ENCODE measurements at places on chromosomes 1 and 21.
A peak's percentile ranks its signal among the peaks of the same experiment; 100 is the strongest.

- H3K4me3 ChIP-seq: no peak overlapping the region
- no peaks in the 10 kb centered on the region for H3K36me3 ChIP-seq
- no peak overlapping the region for H3K27ac ChIP-seq
- DNase-seq: no peak
- no peaks in the 10 kb centered on the region for H3K27me3 ChIP-seq
- H3K4me1 ChIP-seq: peaks cover 6% of the 10 kb centered on the region
These were observed 16.0 kb upstream of the SYNC start for GRCh38 chr1:32718527-32718926.

DNA sequence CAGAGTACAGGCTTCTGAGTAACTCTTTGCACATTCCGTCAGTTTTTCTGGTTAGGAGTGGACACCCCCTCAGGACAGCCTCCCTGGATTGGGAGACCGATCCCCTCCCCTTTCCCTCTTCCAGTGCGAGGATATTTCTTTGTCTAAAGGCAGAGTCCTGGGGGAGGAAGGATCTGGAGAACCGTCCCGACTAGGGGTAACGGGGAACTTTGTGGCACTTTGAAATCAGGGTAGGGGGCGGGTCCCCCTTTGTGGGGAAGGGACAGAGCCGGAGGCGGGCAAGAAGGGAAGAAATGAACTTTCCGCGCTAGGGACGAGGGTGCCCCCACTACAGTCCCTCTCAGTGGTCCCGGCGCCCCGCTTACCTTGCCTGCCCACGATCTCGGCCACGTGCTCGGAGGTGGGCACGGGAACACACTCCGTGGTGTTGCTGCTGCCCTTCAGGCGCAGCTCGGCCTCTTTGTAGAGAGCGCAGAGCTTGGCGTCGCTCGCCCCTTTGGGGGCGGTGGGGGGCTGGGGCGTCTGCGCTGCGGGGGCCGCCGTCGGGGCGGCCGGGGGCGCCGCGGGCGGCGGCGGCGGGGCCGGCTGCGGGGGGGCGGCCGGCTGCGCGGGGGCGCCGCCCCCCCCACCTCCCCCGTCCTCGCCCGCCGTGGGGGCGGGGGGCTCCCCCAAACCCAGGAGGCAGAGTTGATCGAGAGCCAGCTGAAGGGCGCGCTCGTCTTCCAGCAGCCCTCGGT, 917 bp downstream of the MEX3A start:
- peaks cover 8% of the 10 kb centered on the region for H3K4me1 ChIP-seq
- peak overlapping the region; percentile 99 for H3K4me3 ChIP-seq
- no peaks in the 10 kb centered on the region for H3K27me3 ChIP-seq
- peak overlapping the region; percentile 59 for H3K27ac ChIP-seq

DNA sequence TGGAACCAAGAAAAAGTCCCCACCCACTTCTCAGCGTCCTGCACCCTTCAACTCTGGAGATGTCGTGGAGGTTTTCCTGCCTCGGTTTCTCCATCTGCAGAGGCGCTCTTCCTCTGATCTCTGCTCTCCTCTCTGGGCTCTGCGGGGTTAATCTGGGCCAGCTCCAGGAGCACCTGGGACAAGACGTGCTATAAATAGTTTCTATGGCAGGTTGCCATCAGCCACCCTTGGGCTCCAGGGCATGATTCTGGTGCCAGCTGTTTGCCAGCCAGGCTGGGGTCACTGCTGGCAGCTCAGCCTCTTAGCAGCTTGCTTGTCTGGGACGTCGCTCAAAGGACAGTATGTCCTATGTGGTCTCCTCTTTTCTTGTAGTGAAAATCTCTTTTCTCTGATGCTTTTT, 137.1 kb downstream of the ACTL8 start:
- no peaks in the 10 kb centered on the region for H3K36me3 ChIP-seq
- H3K4me3 ChIP-seq: no peak overlapping the region
- peaks cover 15% of the 10 kb centered on the region for H3K27me3 ChIP-seq
- H3K4me1 ChIP-seq: no peaks in the 10 kb centered on the region
- DNase-seq: no peak
- H3K27ac ChIP-seq: no peak overlapping the region

DNA sequence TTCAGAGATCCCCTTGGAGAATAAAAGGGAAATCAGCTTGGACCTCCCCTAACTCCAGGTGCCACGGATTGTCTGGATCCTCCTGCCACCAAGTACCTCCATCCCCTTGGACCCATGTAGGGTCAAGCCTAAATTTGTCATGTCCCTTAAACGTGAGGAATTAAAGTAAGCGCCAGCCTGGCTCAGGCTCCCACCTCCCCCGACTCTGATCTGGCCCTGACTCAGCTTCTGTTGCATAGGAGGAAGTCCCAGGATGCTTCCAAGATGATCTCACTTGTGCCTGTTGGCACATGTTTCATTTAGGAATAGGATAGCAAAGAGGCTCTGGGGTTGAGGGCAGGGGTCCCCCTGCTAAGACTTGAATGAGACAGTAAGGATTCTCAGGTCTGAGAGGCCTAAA, 231.9 kb upstream of the JUN start:
- no peaks in the 10 kb centered on the region for H3K27me3 ChIP-seq
- peaks cover 39% of the 10 kb centered on the region for H3K4me1 ChIP-seq
- DNase-seq: peak; percentile 38
- no peak overlapping the region for H3K4me3 ChIP-seq

GRCh38 chr1:25648681-25649440, 32.3 kb downstream of the MAN1C1 start:
- H3K36me3 ChIP-seq: peaks cover 34% of the 10 kb centered on the region
- no peak for DNase-seq
- H3K4me1 ChIP-seq: no peaks in the 10 kb centered on the region
- no peaks in the 10 kb centered on the region for H3K27me3 ChIP-seq
- no peak overlapping the region for H3K27ac ChIP-seq

DNA sequence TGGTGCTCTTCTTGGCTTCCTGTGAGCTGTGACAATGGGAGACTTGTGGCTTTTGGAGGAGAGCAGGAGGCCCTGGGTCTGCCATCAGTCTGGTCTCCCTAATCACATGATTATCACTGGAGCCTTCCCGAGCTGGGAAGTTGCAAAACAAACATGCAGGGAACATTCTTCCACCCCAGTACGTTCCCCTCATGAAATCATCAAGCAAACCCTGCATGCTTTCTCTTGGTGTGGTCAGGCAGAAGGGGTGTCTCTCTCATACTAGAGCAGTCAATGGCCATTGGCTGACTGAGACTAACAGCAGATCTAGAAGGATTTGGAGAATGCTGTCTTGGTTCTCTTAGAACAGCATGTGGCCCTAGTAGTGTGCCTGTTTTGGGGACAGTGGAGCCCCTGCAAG, 111.2 kb downstream of the LIPI start:
- H3K27me3 ChIP-seq: no peaks in the 10 kb centered on the region
- no peak overlapping the region for H3K27ac ChIP-seq
- no peak for DNase-seq
- H3K36me3 ChIP-seq: peaks cover 8% of the 10 kb centered on the region
- H3K4me1 ChIP-seq: no peaks in the 10 kb centered on the region

DNA sequence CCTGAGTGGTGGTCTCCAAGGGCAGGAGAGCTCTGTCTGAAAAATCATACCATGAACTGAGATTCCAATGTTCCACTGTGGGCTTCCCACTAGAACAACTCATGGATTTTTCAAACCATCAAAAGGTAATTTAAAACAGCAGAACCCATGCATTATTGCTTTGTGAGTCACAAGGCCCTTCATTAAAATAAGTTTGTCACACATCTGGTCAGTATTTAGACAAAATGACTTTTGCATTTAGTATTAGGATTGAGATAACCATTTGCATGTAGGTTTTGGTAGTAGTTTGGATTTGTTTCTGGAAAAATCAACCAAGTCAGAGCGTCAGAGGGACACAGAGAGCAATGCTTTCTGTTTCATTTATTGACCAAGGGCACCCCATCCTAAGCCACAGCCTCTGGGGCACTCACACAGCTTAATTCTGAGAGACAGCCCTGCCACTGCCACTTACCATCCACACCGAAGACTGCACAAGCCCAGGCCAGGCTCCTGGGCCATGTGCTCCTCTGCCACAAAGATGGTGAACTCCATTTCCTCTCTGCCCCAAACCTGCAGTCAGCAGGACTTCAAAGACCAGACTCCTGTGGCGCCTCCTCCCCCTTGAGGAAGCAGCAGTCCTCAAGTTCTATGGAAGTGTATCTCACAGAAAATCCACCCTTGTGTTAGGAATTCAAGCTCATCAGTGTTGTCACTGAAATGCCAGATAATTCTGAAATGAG, 132.6 kb upstream of the DUSP10 start:
- no peak for DNase-seq
- no peaks in the 10 kb centered on the region for H3K36me3 ChIP-seq
- H3K27ac ChIP-seq: no peak overlapping the region
- no peak overlapping the region for H3K4me3 ChIP-seq
- no peaks in the 10 kb centered on the region for H3K4me1 ChIP-seq
- no peaks in the 10 kb centered on the region for H3K27me3 ChIP-seq

DNA sequence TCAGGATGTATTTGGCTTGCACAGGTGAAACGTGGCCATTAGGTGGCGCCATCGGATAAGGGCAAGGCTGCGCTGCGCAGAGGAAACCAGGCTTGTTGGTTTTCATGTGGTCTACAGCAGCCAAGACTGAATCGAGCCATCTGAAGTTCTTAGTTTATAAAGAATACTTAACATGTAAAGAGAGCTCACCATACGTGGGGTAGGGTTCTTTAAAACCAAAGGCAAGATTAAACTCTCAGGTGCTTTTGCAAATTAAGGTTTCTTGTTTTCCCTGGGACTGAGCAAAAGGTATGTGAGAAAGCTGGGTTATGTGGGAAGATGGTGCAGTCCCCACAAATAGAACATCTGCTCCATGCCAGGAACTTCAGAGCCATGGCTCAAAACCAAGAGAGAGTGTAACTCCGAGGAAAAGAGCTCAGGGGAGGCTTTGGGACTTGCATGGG, 9.3 kb downstream of the MASP2 start:
- H3K4me1 ChIP-seq: no peaks in the 10 kb centered on the region
- H3K36me3 ChIP-seq: no peaks in the 10 kb centered on the region
- H3K4me3 ChIP-seq: no peak overlapping the region
- no peaks in the 10 kb centered on the region for H3K27me3 ChIP-seq
- peak; percentile 80 for DNase-seq

GRCh38 chr1:95340061-95340460, 106.1 kb downstream of the RWDD3 start:
- H3K4me1 ChIP-seq: no peaks in the 10 kb centered on the region
- H3K36me3 ChIP-seq: no peaks in the 10 kb centered on the region
- DNase-seq: peak; percentile 50
- H3K4me3 ChIP-seq: no peak overlapping the region
- no peaks in the 10 kb centered on the region for H3K27me3 ChIP-seq

- DNase-seq: no peak
- no peaks in the 10 kb centered on the region for H3K27me3 ChIP-seq
- no peak overlapping the region for H3K4me3 ChIP-seq
- H3K27ac ChIP-seq: no peak overlapping the region
- H3K36me3 ChIP-seq: no peaks in the 10 kb centered on the region
- H3K4me1 ChIP-seq: peaks cover 5% of the 10 kb centered on the region
These were observed 15.2 kb downstream of the PLA2G2F start for GRCh38 chr1:20154301-20154831.

DNA sequence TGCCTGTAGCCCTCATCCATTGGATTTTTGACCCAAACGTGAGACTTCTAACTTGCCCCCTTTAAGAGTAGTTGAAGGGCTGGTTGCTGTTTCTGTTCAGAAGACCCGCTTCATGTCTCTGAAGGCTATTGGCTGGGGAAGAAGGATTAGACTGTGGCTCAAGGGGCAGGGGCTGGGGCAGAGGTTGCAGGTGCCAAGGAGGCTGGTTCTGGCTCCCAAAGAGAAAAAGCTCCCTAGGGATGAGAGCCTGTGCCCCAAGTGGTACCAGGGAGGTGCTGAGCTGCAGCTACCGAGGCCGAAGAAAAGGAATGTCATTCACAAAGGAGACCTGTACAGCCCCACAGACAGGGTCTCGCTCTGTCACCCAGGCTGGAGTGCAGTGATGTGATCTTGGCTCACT, 5.8 kb downstream of the WNT3A start:
- no peaks in the 10 kb centered on the region for H3K36me3 ChIP-seq
- H3K4me1 ChIP-seq: peaks cover 4% of the 10 kb centered on the region
- H3K27me3 ChIP-seq: 0 out of 2 replicates have a peak, but pooled peaks cover 8% of the 10 kb centered on the region

DNA sequence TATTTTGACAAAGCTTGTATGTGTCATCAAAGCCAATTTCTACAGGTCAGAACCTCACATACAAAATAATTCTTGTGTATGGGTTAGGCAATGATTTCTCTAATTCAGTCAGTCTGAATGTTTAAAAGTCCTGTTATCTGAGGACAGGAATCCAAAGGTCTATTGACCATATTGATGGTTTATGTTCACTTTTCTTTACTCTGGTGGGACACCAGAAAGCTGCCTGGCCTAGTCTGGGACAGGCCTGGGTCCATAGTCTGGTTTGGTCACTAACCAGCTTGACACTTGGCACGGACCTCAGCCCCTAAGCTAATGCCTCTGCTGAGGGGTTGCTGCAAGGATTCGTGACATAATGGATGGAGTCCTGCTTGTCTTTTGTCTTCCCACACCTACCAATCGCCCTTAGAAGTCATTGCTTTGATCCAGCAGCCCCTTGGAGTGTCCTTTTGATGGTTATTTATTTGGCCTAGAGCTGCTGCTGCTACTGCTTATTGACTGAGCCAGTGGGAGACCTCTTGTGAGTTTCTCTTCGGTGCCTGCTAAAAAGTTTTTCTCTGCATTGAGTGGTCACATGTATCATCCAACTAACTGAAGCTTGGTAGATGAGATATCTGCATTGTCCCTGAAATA, 15.7 kb downstream of the IFNAR2 start:
- DNase-seq: no peak
- no peaks in the 10 kb centered on the region for H3K4me1 ChIP-seq
- H3K36me3 ChIP-seq: peaks cover 58% of the 10 kb centered on the region
- no peak overlapping the region for H3K27ac ChIP-seq
- no peak overlapping the region for H3K4me3 ChIP-seq
- no peaks in the 10 kb centered on the region for H3K27me3 ChIP-seq

GRCh38 chr1:57142999-57143398, 177.2 kb upstream of the C8B start:
- DNase-seq: no peak
- no peaks in the 10 kb centered on the region for H3K36me3 ChIP-seq
- H3K27me3 ChIP-seq: peaks cover 6% of the 10 kb centered on the region
- no peak overlapping the region for H3K27ac ChIP-seq

- no peak overlapping the region for H3K27ac ChIP-seq
- no peaks in the 10 kb centered on the region for H3K27me3 ChIP-seq
- H3K4me1 ChIP-seq: peaks cover 17% of the 10 kb centered on the region
These were observed 96.7 kb downstream of the DYRK1A start for GRCh38 chr21:37463083-37463801.

DNA sequence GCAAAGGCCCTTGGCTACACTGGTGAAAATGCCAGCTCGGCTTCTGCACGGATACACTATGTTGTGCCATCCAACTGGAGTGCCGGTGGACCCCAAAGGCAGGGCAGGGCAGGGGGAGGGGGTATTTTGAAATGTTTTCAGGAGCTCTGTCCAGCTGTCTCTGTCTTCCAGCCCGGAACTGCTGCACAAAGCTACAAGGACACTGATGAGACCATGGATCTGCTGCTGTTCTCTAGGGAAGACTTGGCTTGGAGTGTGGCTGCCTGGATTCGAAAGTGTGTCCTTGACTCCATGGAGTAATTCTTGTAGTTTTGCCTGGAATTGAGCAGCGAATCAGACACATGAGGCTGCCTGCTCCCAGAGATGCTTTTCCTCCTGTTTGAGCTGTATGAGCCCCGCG, 42.4 kb downstream of the TTC39A start:
- H3K4me3 ChIP-seq: no peak overlapping the region
- DNase-seq: no peak
- H3K4me1 ChIP-seq: peaks cover 12% of the 10 kb centered on the region
- H3K36me3 ChIP-seq: no peaks in the 10 kb centered on the region
- H3K27ac ChIP-seq: no peak overlapping the region

- H3K27me3 ChIP-seq: no peaks in the 10 kb centered on the region
- no peak overlapping the region for H3K27ac ChIP-seq
These were observed 2.5 kb downstream of the TAS1R1 start for GRCh38 chr1:6557597-6557996.

GRCh38 chr1:151196292-151196800, 2.0 kb upstream of the PIP5K1A start:
- H3K4me3 ChIP-seq: peak overlapping the region; percentile 44
- peak; percentile 71 for DNase-seq
- peaks cover 2% of the 10 kb centered on the region for H3K4me1 ChIP-seq
- H3K27me3 ChIP-seq: no peaks in the 10 kb centered on the region
- H3K27ac ChIP-seq: no peak overlapping the region
- no peaks in the 10 kb centered on the region for H3K36me3 ChIP-seq
